ENCODE measurements at places on chromosomes 1 and 21.

- DNase-seq, result no peak
These were observed 33.4 kb downstream of the FAM78B start for GRCh38 chr1:166133276-166133841.

GRCh38 chr1:167345386-167345733 lies 124.7 kb downstream of the POU2F1 start:
- no peak for DNase-seq

- no peak for DNase-seq
These were observed 115.4 kb upstream of the RAB4A start for GRCh38 chr1:229155472-229155871.

DNA sequence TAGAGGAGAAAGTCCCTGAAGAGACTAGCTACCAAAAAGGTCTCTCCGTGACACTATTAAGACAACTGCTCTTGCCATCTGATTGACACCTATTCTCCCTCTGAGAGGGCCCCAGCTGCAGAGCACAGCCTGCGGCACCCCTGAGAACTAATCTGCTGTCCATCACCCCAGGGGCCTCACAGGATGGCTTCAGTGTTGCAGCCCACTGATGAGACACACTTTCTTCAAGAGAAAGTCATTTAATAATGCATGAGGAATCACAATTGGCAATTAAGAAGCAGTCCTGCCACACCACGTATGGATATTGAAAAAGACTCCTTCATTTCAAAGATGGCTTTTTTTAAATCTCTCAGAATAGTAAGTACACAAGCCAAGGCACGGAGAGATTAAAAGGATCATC lies 48.9 kb downstream of the CAPN8 start:
- DNase-seq, result no peak

GRCh38 chr1:110626889-110627288 lies 20.7 kb upstream of the KCNA2 start:
- DNase-seq, result no peak
